IPS-NIHi11 (cell line): ENCODE measurements at places on chromosomes 5 and 9.

- DNase-seq: no peak
Measured at GRCh38 chr9:120151806-120152205, 428.2 kb downstream of the CDK5RAP2 start.

GRCh38 chr5:139896718-139897117 is 101.1 kb downstream of the PSD2 start:
- no peak for DNase-seq

DNA sequence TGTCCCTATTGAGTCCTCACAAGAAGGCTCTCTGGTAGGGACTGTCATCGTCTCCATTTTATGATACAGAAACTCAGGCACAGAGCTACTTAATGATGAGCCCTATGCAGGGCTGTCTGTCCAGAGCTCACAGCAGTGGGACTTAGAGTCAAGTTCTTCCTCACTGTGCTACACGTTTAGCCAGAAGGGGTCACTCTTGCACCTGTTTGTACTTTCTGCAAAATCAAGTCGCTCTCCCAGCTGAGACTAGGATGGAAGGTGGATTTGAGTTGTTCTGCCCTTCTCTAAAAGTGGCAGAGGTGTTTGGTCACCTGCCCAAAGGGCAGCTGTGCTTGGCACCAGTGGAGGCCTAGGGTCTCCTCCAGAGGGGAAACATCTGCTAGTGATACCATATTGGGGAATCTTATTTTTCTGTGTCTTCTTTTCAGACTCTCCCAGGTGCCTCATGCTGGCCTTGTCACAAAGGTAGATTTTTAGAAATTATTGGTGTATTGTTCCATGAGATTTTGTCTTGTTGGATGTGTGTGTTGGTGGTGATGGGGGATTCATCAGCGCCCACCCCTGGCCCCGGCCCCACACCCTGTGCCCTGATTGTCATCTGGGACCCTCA is 104.2 kb downstream of the PPARGC1B start:
- DNase-seq: peak; percentile 72

DNA sequence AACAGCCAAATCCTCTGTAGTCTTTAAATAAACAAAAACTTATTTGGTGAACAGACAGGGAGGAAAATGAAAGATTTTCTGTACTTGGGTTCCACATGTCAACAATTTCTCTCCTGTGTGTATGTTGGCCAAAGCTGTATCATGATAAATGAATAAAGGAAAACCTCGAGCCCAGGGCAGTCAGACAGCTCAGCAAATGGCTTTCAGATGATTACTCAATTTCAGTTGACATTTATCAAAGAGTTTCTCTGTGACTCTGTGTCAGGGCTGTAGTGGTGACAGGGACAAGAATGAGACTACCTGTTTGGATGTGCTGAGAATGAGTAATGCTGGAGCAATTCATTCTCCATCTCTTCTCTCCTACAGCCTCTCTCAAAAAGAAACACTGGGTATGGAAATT is 45.7 kb upstream of the PTGS1 start:
- DNase-seq: no peak

DNA sequence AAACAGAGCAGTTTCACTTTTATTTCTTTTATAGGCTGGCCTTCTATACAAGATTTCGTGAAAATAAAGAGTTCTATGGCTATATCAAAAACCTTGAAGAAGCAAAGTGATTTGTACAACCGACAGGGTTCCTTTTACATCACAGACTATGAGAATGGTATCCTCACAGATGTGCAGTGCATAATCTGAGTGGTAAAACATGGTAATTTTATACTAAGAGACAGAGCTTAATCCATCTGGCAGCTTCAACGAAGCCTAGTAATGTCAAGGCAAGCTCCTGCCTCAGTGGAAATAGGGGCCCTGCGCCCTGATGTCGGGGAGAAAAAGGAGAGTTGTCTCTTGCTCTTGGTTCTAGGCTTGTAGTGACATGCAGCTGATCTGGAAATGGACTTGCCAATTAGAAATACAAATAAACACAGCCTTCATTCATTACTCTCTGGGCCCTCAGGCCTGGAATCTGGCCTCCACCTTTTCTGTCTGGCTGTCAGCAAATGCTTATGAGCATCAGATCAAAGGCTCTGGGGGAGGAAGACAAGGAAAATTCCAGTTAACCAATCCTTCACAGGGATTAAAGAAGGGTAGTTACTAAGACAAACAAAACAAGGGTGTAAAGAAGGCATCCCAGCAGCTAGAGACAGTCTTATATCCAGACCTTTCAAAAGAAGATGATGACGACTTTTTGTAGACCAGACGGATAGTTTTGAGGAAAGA is 33.6 kb upstream of the TRIM32 start:
- no peak for DNase-seq

DNA sequence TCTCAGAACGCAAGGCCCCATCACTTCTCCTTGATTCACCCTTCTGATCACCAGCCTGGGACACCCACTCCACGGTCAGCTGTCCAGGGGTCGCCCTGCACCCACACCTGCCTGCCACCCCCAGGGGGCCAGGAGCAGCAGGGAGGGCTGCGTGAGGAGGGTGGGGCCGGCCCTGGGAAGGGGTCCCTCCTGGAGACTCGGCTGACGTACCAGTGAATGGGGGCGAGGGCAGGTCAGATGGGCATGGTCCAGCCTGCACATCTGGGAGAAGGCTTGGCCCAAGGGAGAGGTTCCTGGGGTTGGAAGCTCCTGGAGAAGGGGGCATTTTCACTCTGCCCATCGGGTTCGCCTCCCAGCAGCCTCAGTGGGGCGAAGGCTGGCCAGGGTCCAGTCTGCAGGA is 21.8 kb upstream of the SARDH start:
- DNase-seq: no peak

DNA sequence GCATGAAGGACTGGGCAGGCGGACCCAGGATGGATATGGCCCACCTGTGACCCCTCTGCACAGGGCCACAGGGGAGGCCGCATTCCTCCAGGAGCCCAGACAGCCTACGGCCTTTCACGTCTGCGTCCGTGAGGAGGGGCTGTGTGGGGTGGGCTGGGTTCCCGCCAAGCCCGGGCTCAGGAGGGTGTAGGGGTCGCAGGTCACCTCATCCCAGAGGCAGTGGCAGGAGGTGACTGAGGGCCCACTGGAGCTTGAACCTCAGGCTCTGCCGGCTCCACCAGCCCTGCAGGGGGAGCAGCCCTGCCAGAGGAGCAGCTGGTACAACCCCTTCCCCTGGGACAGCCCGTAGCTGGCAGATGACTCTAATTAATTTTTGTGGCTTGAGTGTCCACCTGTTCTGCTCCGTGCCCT is 40.7 kb upstream of the CACNA1B start:
- no peak for DNase-seq

DNA sequence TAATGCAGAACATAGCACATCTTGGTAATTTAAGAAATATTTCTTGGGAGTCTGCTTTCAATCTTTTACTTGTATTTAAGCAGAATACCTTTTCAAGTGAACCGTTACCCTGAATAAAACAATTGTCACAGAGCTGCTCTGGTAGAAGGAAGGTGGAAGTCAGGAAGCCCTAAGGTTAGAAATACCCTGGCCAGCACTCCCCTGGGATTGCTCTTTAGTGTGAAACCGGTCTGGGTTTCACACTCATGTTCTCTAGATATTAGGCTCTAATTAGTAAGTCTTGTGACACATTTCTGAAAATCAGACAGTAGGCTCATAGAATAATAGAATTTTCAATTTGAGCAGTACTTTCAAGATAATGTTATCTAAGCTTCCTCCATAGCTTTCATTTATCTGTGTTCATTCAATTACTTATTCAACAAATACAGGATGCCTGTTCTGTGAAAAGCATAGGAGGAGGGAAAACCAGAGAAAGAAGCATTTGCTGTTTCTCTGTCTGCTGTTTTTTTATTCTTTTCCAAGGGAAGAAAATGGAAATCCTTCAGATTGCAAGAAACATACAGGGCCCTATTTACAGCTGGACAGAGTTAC is 825.5 kb downstream of the TLR4 start:
- DNase-seq: no peak

GRCh38 chr9:33374634-33375237 is 27.6 kb downstream of the AQP7 start:
- DNase-seq: peak; percentile 82

DNA sequence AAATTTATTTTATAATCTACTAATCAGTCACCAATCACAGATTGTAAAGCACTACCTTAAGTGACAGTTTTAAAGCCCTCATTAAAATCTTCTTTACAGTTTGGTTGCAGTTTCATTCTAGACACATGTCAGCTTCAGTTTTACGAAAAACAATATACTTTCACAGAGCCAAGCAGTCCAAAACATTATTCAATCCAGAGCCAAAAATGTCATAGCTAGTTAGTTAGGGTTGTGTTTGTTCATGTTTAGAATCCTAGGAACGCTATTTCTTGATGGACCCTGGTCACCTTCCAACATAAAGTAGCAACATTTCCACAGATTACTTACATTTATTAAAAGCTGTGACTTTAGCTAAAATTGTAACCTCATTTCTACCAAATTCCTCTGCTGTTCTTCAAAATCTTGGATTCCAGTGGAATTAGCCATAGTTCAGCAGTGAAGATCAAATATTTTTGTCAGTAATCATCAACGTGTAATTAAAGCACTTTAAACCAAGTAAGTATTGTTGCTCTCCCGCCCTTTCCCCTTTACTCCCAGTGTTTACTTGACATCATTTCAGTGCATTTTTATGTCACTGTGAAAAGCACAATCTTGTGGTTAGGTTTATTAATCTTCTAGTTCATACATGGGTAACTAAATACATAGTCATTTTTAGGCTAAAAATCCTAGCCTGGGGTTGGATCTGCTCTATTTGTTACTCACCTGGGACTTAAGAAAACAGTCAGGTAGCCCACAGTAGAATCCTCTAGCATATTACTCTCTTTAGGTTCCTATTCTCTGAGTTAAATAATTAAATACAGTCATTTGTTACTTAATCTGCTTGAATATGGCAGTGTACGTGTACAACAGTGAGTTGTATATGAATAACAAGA is 74.3 kb downstream of the NIPBL start:
- DNase-seq: no peak

DNA sequence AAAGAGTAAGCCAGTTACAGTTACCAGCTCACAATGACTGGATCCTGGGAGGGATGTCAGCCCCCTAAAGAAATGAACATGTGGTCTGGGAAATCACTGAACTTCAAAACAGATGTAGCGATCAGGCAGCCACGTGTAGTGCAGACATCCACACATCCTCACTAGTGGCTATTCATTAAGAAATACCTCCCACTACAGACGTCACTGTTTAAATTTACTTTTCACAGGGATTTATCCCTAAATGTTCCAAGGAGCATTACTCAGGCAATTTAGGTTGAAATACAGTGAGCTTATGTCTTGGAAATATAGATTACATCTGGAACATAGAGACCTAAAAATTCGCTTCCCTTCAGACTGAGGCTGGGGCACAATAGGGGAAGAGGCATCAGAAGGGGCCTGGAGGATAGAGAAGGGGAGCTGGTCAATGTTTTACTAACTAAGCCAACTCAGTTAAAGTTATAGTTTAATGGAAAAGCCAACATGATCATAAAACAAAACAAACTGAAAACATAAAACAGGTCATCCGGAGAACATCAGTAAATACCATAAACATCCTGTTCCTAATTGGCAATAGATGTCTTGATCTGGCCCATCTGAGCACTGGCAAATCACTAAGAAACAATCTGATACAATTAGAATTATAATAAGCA is 92.3 kb downstream of the FANCC start:
- no peak for DNase-seq

DNA sequence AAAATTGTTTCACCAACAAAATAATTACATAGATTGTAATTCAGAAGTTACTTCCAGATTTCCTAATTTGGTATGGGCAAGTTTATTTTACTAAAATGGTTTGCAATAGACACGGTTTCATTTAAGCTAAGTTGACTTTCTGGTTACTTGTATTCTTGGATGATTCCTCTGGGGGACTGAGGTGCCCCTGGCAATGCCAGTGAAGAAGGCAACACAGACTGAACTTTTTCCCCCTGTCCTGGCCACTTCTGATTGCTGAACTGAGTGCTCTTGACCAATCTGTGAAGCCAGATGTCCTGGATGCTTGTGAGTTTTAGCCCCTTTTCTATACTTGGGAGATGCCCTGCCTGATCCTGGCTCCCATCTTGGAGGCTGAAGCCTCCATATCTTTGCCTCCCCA is 66.3 kb upstream of the FANCC start:
- no peak for DNase-seq

GRCh38 chr5:65363499-65363898 is 118.2 kb downstream of the ADAMTS6 start:
- DNase-seq: no peak

GRCh38 chr9:119304555-119304954 is 64.7 kb downstream of the BRINP1 start:
- DNase-seq: no peak

DNA sequence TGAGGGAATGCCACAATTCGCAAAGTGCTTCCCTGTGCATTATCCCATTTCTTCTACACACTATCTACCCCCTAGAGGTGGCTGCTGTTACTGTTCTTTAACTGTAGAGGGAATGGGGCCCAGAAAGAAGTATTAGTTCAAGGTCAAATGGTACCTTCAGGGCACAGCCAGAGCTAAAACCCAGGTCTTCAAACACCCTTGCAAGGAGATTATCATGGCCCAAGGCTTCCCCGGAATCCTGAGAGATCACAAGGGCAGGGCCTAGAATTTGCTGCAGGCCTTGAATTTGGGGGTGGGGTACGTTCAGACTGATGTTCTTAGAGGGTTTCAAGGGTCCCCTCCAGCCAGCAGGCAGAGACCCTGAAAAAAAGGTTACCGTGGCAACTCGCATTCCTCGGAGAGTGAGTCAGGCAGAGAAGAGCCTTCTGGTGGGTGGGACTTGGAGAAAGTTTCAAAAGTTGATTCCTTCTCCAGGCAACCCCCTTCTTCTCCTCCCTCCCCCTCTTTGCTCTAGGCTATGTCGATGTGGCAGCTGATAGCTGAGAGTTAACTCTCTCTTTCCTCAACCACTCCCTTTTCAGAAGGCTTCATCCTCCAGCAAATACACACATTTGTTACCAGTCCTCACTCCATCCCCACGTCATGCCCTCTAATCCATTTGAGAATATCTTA is 1.9 kb downstream of the SPARC start:
- DNase-seq: peak; percentile 52

GRCh38 chr5:90477621-90478215 is 3.1 kb downstream of the POLR3G start:
- DNase-seq: no peak
